T-helper 2 cell treated with Interferon-gamma antibody and Interleukin-4, amounts not matched to agents 100 ng/mL and 5 ng/mL, for 36 hours (primary cell): ENCODE measurements at places on chromosomes 7 and 10. TPM values are rescaled to one million over a fixed set of nuclear protein-coding genes. Genes with fewer than 3 reads are reported as not detected.

The GSTO2 gene
- 0.66 and 0.73 TPM in 2 replicates for total RNA-seq

The PBLD gene
- total RNA-seq = 1.0 and 1.5 TPM in 2 replicates

The ZNF212 gene
- total RNA-seq = 10.2 and 12.5 TPM in 2 replicates

The UCN3 gene
- total RNA-seq = not detected in 2 replicates

The HOGA1 gene
- total RNA-seq = not detected in 2 replicates

The NPFFR1 gene
- total RNA-seq = not detected in 2 replicates

The ZNF853 gene
- total RNA-seq = 0.14 and 0.16 TPM in 2 replicates

The C10orf105 gene
- total RNA-seq = 0.61 and 0.64 TPM in 2 replicates

The NEUROD6 gene
- total RNA-seq = not detected in 2 replicates

The ANKIB1 gene
- 59.6 and 63.9 TPM in 2 replicates for total RNA-seq

The GLCCI1 gene
- total RNA-seq = 35.5 and 35.8 TPM in 2 replicates

The AKR1C2 gene
- total RNA-seq = not detected in 2 replicates

The MMD2 gene
- total RNA-seq = not detected in 2 replicates

The SLC29A4 gene
- 0.27 and 0.59 TPM in 2 replicates for total RNA-seq

The CNTNAP2 gene
- not detected in 2 replicates for total RNA-seq

The GBX1 gene
- total RNA-seq = not detected in 2 replicates

The PHYHIPL gene
- not detected in 2 replicates for total RNA-seq

The LDB3 gene
- 0.05 TPM in 1 of 2 replicates, not detected in the other for total RNA-seq

The TNS3 gene
- total RNA-seq = 0.20 TPM in 2 replicates

The TRIM73 gene
- 10.5 and 11.1 TPM in 2 replicates for total RNA-seq

The RET gene
- total RNA-seq = 0.18 and 0.30 TPM in 2 replicates

The KCNK18 gene
- total RNA-seq = not detected in 2 replicates

The CPED1 gene
- not detected in 2 replicates for total RNA-seq

The COBL gene
- not detected in 2 replicates for total RNA-seq

The HOXA9 gene
- not detected in 2 replicates for total RNA-seq

The ADAM22 gene
- total RNA-seq = 2.9 and 3.2 TPM in 2 replicates

The MBL2 gene
- not detected in 2 replicates for total RNA-seq

The SAMD9 gene
- 38.5 and 39.2 TPM in 2 replicates for total RNA-seq

The UCMA gene
- total RNA-seq = not detected in 2 replicates

The ZNF425 gene
- 1.2 and 1.4 TPM in 2 replicates for total RNA-seq

The FEZF1 gene
- total RNA-seq = not detected in 2 replicates

The SLK gene
- 26.8 and 27.4 TPM in 2 replicates for total RNA-seq

The SLIT1 gene
- total RNA-seq = 0.59 and 0.77 TPM in 2 replicates

The CDNF gene
- total RNA-seq = 0.34 and 0.48 TPM in 2 replicates

The DPP6 gene
- total RNA-seq = not detected in 2 replicates

The HYAL4 gene
- total RNA-seq = not detected in 2 replicates

The ZNF248 gene
- total RNA-seq = 9.0 and 9.9 TPM in 2 replicates

The FHIP2A gene
- total RNA-seq = 33.3 and 35.3 TPM in 2 replicates

The C10orf62 gene
- total RNA-seq = not detected in 2 replicates

The ZNF37A gene
- total RNA-seq = 20.3 and 22.0 TPM in 2 replicates

The INHBA gene
- total RNA-seq = 0.09 TPM in 1 of 2 replicates, not detected in the other

The LIPF gene
- not detected in 2 replicates for total RNA-seq

The OR2A7 gene
- 3.9 TPM in 2 replicates for total RNA-seq

The CADPS2 gene
- not detected in 2 replicates for total RNA-seq

The GPER1 gene
- 0.14 and 0.25 TPM in 2 replicates for total RNA-seq

The CACNA2D1 gene
- not detected in 2 replicates for total RNA-seq

The SCIN gene
- total RNA-seq = 0.11 and 0.30 TPM in 2 replicates

The NAPEPLD gene
- 12.7 and 13.2 TPM in 2 replicates for total RNA-seq

The FRAT2 gene
- 9.0 and 10.4 TPM in 2 replicates for total RNA-seq

The CPN1 gene
- not detected in 2 replicates for total RNA-seq

The CALY gene
- not detected in 2 replicates for total RNA-seq

The PLCE1 gene
- 0.02 and 0.05 TPM in 2 replicates for total RNA-seq

The TMEM236 gene
- 0.05 TPM in 1 of 2 replicates, not detected in the other for total RNA-seq

The CSTF2T gene
- 46.3 and 46.5 TPM in 2 replicates for total RNA-seq

The ALKBH4 gene
- total RNA-seq = 10.2 and 10.5 TPM in 2 replicates

The RHBDD2 gene
- 46.2 and 48.9 TPM in 2 replicates for total RNA-seq

The PAX4 gene
- not detected in 2 replicates for total RNA-seq

The NKX1-2 gene
- total RNA-seq = not detected in 2 replicates

The PRSS37 gene
- total RNA-seq = not detected in 2 replicates
